ENCODE measurements at places on chromosomes 3 and 15. TPM values are rescaled to one million over a fixed set of nuclear protein-coding genes. Genes with fewer than 3 reads are reported as not detected.

DNA sequence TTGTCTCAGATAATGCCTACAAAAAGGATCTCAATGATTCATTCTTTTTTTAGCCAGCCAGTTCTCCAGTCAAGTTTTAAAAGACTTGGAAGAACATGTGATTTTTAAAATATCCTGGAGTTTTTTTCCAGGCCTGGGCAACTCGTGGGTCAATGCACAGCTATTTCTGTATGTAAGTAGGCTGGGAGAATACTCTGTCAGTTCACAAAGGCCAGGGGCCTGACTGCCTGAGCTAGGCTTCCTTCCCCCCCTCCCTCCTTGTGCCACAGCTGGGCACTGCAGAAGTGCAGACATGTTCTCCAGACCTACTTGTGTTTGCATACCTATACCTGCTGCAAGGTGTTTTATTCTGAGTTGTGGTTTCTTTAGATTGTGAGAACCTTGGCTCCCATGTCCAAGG, 43.7 kb downstream of the CTDSPL start:
- no peak overlapping the region for H3K27ac ChIP-seq
- no peak overlapping the region for H3K4me3 ChIP-seq
- DNase-seq: no peak
- H3K27me3 ChIP-seq: no peaks in the 10 kb centered on the region
- H3K36me3 ChIP-seq: peaks cover 3% of the 10 kb centered on the region
- peaks cover 6% of the 10 kb centered on the region for H3K4me1 ChIP-seq

The ARNT2 gene
- polyA plus RNA-seq: 8.0 TPM

DNA sequence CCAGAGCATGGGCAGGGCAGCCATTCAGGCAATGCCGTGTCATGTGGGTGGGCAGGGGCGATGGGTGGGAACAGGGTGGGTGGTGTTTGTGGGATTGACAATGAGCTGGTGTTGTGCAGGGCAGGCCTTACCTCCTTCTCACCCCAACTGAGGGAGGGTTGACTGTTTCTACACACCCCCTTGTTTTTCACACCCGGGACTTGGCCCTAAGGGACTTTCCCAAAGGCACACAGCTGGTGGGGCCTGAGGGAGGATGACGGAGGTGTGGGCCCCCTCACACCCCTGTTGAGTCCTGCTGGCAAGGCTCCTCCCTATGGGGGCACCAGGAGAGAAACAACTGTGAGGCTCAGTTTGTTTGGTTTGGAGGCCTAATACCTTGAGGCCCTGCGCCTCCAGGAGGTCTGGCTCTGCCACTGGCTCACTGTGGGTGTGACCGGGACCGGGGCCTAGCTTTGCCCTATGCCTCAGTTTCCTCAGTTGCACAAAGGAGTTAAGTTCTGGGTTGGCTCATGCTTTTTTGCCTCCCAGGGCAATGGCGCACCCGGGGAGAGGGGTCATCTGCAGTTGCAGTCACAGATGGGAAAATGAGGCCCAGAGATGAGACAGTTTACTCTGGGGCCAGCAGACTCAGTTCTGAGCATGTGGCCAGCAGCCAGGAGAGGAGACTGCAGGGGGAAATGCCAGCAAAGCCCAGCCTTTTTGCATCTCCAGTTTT, 5.1 kb upstream of the DNAH1 start:
- peaks cover 13% of the 10 kb centered on the region for H3K36me3 ChIP-seq
- H3K4me3 ChIP-seq: no peak overlapping the region
- peaks cover 41% of the 10 kb centered on the region for H3K4me1 ChIP-seq
- H3K27me3 ChIP-seq: no peaks in the 10 kb centered on the region

The CMSS1 gene
- polyA plus RNA-seq: 20.2 TPM

GRCh38 chr3:64218746-64219145, 6.5 kb downstream of the PRICKLE2 start:
- H3K4me3 ChIP-seq: no peak overlapping the region
- peaks cover under 1% of the 10 kb centered on the region for H3K4me1 ChIP-seq
- H3K36me3 ChIP-seq: no peaks in the 10 kb centered on the region
- H3K27ac ChIP-seq: no peak overlapping the region

The CD200R1 gene
- polyA plus RNA-seq: 1.7 TPM

The IFRD2 gene
- 55.4 TPM for polyA plus RNA-seq

The POLQ gene
- 4.0 TPM for polyA plus RNA-seq

DNA sequence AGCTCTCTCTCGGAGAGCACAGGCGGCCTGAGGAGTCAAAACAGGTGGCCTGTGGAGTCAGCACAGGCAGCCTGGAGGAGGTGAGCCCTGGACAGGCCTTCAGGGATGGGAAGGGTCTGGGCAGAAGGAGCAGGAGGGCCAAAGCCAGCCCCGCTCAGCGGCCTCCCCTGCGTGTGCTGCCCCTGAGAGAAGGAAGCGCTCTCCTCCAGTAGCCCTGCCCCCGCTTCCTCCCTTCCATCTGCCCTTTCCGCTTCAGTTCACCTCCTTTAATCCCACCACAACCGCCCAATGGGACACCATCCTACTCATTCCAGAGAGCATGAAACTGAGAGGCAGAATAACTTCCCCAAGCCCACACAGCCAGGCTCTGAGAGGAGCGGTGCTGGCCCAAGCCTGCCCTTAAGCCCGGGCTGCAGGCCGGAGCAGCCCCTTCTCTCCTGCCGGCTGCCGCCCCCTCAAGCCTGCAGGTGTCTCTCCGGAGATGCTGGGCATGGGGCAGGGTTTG, 3.2 kb upstream of the NR2E3 start:
- H3K4me1 ChIP-seq: peaks cover 8% of the 10 kb centered on the region
- H3K27me3 ChIP-seq: no peaks in the 10 kb centered on the region
- no peaks in the 10 kb centered on the region for H3K36me3 ChIP-seq
- H3K4me3 ChIP-seq: no peak overlapping the region
- no peak overlapping the region for H3K27ac ChIP-seq

The CHRD gene
- polyA plus RNA-seq: 3.7 TPM

GRCh38 chr15:27587810-27588209, 511.3 kb downstream of the OCA2 start:
- no peak overlapping the region for H3K27ac ChIP-seq
- no peaks in the 10 kb centered on the region for H3K36me3 ChIP-seq
- H3K4me3 ChIP-seq: no peak overlapping the region
- no peaks in the 10 kb centered on the region for H3K27me3 ChIP-seq

DNA sequence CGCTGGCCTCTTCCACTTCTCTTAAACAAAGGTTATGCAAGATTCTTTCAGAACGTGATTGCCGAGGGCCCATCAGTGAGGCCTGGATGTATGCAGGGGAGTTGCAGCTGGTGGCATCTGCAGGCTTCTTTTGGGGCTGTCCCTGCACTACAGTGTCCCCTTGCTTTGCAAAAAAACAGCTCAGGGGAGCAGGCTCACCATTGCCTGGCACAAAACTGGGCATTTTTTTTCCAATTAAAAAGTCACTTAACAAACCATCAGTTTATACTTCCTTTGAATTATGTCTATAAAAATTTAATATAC, 148.6 kb downstream of the ATP10A start:
- no peak for DNase-seq
- no peaks in the 10 kb centered on the region for H3K36me3 ChIP-seq
- H3K27ac ChIP-seq: no peak overlapping the region
- H3K27me3 ChIP-seq: no peaks in the 10 kb centered on the region
- no peaks in the 10 kb centered on the region for H3K4me1 ChIP-seq
- no peak overlapping the region for H3K4me3 ChIP-seq

DNA sequence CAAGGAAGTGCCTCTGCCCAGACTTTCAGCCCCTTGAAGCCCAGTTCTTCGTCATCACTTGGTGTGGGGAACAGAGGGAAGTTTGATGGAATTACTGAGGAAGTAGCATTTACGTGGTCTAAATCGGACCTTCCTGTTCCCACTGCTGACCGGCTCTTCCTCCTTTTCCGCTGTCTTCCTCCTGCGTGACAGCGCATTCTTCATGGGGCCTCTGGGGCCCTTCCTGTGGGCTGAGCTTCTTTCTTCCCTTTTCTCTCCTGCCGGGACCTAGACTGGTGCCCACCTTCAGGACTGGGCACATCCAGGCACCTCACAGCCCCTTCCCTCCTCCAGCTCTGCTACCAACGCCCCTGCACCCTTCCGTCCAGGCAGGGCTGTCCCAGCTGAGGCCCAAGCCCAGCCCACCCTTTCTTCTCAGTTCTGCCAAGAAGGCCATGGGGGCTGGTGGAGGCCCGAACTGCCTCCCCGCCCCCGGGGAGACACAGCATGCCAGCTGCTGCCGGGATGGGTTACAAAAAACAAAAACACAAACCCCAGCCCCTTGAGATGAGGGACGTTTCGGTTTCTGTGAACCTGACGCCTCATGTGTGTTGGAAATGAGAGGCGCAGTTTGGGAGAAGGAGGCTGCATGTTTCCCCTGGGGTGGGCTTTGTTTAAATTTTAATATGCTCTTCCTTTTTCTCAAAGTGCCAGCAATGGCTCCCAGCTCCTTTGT, 19.1 kb downstream of the ZNF710 start:
- no peak for DNase-seq
- no peaks in the 10 kb centered on the region for H3K27me3 ChIP-seq
- H3K27ac ChIP-seq: no peak overlapping the region
- peaks cover 30% of the 10 kb centered on the region for H3K4me1 ChIP-seq
- H3K36me3 ChIP-seq: peaks cover 4% of the 10 kb centered on the region

GRCh38 chr3:171267104-171267503, 193.1 kb downstream of the TNIK start:
- H3K36me3 ChIP-seq: no peaks in the 10 kb centered on the region
- no peak for DNase-seq
- peaks cover 5% of the 10 kb centered on the region for H3K4me1 ChIP-seq
- no peaks in the 10 kb centered on the region for H3K27me3 ChIP-seq

- H3K4me3 ChIP-seq: no peak overlapping the region
- no peaks in the 10 kb centered on the region for H3K4me1 ChIP-seq
- DNase-seq: no peak
- H3K36me3 ChIP-seq: no peaks in the 10 kb centered on the region
- H3K27ac ChIP-seq: no peak overlapping the region
- no peaks in the 10 kb centered on the region for H3K27me3 ChIP-seq
These were observed 75.7 kb upstream of the ARNT2 start for GRCh38 chr15:80328496-80328895.

The SPATA12 gene
- not detected for polyA plus RNA-seq

- peaks cover 71% of the 10 kb centered on the region for H3K36me3 ChIP-seq
- no peaks in the 10 kb centered on the region for H3K27me3 ChIP-seq
- H3K4me1 ChIP-seq: no peaks in the 10 kb centered on the region
- no peak overlapping the region for H3K27ac ChIP-seq
- no peak overlapping the region for H3K4me3 ChIP-seq
- no peak for DNase-seq
These were observed 21.6 kb downstream of the TRA2B start for GRCh38 chr3:185916042-185916833.

DNA sequence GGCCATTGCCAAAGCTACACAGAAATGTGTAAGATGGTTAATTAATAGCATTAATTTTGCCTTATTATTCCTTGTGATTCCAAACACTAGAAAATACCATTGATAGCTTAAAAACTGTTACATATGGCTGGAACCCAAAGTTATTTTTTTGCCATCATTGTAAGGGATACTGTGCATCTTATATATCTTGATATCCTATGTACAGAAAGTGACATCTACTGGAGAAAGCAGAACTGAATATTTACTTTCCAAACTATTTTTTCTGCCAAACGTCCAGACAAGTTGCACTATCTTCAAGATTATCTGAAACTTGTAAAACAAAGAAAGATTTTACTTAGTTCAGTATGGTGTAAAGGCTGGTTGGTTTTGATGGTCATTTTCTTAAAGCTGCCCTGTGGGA, 33.3 kb upstream of the MEIS2 start:
- no peaks in the 10 kb centered on the region for H3K4me1 ChIP-seq
- peaks cover 11% of the 10 kb centered on the region for H3K27me3 ChIP-seq
- no peaks in the 10 kb centered on the region for H3K36me3 ChIP-seq

The NCEH1 gene
- polyA plus RNA-seq: 4.1 TPM

GRCh38 chr3:161051856-161052255, 53.3 kb downstream of the B3GALNT1 start:
- no peaks in the 10 kb centered on the region for H3K4me1 ChIP-seq
- DNase-seq: no peak

DNA sequence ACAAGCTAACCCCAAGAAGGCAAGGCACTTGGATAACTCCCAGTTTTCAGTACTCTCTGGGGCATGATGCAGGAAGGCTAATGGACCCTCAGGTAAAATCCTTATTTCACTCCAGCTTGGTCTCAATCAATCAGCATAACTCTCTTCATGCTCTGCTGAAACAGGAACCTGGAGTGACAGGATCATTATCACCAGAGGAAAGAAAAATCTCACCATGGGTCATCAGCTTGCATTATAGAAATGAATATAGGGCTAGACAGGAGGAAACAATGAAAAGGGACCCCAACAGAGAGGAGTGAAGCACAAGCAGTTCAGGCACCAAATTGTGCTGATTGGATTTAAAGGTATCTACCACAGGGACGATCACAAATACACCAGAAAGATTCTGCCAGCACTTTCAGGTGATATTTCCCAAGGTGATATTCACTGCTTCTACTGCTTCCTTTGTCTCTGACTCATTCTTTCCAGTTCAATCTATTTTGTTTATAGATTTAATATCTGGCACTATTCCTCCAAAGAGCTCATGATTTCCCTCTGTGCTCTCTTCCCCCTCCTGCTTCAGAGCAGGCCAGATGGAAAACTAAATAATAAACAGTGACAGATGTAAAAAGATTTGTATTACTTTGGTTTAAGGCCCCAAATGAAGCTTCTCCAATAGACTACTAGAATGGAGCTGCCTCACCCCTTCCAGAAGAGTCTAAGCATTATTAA, 22.9 kb upstream of the THUMPD3 start:
- no peak overlapping the region for H3K4me3 ChIP-seq
- no peaks in the 10 kb centered on the region for H3K36me3 ChIP-seq
- peak overlapping the region; percentile 63 for H3K27ac ChIP-seq
- peaks cover 30% of the 10 kb centered on the region for H3K4me1 ChIP-seq
- no peak for DNase-seq

DNA sequence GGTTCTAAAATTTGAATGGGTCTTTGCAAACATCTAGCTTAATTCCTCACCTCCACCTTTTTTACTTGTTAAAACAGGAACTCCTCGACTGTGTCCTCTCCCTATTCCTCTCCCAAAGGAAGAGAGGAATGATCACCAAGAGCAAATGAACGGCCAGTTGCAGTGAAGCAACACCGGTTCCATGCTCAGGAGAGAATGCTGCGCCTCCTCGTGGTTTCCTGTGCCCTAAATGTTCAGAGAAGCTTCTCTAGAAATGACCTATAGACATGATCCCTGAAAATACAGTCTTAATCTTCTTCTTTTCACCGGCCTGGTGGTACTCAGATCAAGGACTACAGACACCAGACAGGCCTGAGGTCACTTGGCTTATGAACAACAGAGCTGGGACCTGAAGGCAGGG, 65.1 kb upstream of the GUCA1C start:
- no peaks in the 10 kb centered on the region for H3K36me3 ChIP-seq
- DNase-seq: no peak
- no peaks in the 10 kb centered on the region for H3K27me3 ChIP-seq
- no peaks in the 10 kb centered on the region for H3K4me1 ChIP-seq
- H3K27ac ChIP-seq: no peak overlapping the region

All from large intestine (tissue), 12 donors.